ENCODE measurements at places on chromosomes 11 and 22. TPM values are rescaled to one million over a fixed set of nuclear protein-coding genes. Genes with fewer than 3 reads are reported as not detected.

OR52N5 gene
- not detected for total RNA-seq

DNA sequence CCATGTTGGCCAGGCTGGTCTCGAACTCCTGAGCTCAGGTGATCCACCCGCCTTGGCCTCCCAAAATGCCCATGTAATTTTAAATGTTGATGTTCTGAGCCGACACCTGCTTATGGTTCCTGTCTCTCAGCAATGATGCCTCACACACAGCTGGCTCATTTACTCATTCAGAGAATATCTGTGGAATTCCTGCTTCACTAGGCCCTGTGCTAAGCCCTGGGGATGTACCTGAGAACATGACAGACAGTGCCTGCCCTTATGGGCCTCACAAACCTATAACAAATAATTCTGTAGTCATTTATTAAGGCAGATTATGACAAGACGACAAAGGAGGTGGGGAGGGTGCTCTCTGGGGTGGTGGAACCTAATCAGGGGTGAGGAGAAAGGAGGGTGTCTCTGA lies 93.7 kb downstream of the PRR5L start:
- peaks cover 1% of the 10 kb centered on the region for H3K27me3 ChIP-seq
- H3K4me3 ChIP-seq: no peak overlapping the region
- peaks cover 14% of the 10 kb centered on the region for H3K36me3 ChIP-seq
- H3K4me1 ChIP-seq: peaks cover 51% of the 10 kb centered on the region
- no peak for DNase-seq
- peak overlapping the region; percentile 40 for H3K27ac ChIP-seq

DNA sequence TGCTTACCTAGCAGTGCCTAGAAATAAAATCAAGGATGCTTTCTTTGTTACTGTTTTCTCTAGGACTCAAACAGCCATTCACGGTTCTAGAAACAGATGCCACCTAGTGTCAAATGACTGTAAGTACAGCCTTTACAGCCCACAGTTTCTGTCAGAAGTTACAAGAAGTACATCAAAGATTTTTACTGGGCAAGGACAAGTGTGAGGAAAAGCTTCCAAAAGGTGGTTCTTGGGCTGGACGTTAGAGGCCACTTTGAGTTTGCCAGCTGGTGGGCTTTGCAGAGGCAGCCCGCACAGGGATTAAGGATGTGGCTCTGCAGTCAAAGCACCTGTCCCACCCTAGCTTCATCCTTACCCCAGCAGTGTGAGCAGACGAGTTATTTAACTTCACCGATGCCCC lies 6.9 kb downstream of the KMT5B start:
- DNase-seq: no peak
- H3K36me3 ChIP-seq: no peaks in the 10 kb centered on the region
- H3K27ac ChIP-seq: no peak overlapping the region
- no peaks in the 10 kb centered on the region for H3K27me3 ChIP-seq

MISFA gene
- total RNA-seq: 2.0 TPM

GRCh38 chr11:131582021-131582525 lies 211.7 kb downstream of the NTM start:
- no peak overlapping the region for H3K27ac ChIP-seq
- H3K4me3 ChIP-seq: no peak overlapping the region
- no peak for DNase-seq
- no peaks in the 10 kb centered on the region for H3K36me3 ChIP-seq
- no peaks in the 10 kb centered on the region for H3K4me1 ChIP-seq
